ENCODE measurements at places on chromosomes 2 and 18. TPM values are rescaled to one million over a fixed set of nuclear protein-coding genes. Genes with fewer than 3 reads are reported as not detected.

DNA sequence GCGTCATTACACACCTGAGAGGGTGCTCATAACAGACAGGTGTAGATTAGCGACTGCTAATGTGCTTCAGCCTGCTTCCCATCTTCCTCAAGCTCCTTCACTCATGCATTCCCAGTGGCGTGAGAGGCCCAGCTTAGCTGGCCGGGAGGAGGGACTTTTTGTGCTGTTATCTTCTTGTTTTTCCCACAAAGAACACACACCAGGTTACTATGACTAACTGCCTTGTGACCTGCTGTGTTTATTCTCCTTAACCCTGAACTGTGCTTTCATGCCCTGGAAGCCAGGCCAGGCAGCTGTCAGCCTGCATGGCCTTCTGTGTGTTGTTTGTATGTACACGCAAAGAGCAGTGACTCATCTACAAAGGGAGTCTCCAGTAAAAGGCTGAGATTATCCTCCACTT is 143.8 kb downstream of the PIEZO2 start:
- DNase-seq = no peak

DNA sequence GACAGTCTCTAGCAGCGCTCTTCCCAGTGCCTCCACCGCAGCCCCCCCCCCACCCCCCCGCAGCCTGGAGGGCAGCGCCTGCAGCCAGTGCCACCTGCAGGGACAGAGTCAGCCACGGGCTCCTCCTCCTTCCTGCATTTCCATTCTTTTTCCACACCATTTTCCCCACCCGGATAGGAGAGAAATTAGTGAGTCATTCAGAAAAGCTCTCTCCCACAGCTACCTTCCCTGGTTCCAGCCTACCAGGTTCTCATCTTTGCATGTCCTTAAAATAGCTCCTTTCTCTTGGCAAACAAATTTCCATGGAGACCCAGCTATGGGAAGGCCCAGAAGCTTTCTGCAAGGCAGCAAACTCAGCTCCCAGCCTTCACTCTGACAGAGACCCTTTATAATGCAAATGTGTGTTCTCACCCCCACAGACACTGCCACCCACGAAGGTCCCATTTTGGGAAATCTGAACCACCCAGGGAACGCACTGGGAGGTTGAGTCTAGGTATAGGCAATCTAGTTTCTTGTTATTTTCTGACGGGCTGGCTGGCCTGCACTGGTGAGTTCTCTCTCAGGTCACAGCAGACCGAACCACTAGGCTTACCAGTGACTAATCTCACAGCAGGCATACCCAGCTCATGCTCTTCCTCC is 41.8 kb upstream of the ATG16L1 start:
- no peak for DNase-seq

GRCh38 chr18:75694292-75694691 is 266.8 kb upstream of the SMIM21 start:
- no peak for DNase-seq

GRCh38 chr2:76247006-76247405 is 536.3 kb upstream of the GCFC2 start:
- no peak for DNase-seq

GRCh38 chr18:13597068-13597467 is 129.3 kb downstream of the FAM210A start:
- no peak for DNase-seq

DNA sequence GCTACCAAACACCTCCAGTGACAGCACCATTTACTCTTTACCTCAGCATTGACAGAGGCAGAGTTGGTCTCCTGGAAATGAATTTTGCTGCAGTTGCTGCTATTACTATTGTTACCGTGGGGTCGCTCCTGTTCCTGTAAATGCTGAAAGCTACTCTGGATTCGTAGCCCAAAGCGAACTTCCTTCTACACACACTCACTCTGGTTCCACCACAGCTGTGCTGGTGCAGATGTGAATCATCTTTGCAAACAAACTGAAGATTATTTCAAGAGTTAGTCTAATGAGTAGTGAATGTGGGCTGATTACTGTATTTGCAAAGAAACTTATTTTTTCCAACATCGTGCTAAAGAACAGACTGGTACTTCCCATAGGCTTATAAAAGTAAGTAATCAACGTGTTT is 304.0 kb downstream of the LPIN1 start:
- no peak for DNase-seq

DNA sequence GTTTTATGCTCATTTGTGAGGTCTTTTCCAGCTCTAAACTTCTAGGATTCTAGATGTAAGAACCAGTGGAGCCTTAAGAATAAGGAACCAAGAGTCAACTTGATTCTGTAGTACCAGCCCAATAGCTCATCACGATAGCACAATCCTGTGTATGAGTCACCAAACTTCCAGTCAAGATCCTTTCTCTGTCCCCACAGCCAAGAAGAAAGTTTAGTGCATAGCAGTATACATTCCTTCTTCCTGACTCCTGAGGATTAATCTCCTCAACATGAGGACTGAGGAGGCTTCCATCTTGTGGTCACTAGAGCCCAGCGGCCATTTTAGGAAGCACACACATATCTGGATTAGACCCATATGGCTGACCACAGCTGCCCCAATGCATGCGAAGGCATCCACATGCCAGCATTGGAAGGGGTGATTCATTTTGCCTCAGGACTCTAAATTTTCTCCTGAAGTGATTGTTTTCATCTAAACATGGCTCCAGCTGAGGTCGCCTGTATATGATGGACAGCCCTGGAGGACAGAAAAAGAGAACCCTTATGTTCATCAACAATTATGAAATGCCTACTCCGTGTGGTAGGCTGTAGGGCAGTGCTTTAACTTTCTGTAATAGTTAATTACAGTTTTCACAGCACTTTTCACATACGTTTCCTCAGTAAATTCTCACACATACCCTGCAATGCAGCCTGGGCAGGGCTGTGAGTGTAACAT is 53.5 kb downstream of the RASGRP3 start:
- DNase-seq = no peak

DNA sequence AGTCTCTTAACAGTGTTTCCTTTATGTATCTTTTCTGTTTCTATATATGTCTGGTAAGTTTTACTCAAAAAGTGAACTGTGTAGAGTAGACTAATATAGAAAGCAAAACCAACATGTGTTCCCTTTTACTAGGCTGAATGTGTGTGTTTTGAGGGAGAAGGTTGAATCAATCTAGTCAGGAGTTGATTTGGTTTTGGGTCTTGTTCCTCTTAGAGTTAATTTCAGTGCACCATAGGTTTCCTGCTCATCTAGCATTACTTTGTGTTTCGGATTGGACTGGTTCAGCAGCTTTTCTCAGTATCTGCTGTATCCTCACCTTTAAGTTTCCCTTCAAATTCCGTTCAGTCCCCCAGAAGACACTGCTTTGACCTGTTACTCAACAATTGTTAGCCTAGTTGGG is 52.0 kb upstream of the TRIM43 start:
- DNase-seq = no peak

Gene ELOA2
- total RNA-seq = not detected

Gene DPP4
- 4.5 TPM for total RNA-seq

Gene CHRNG
- total RNA-seq = not detected

Gene AQP12B
- total RNA-seq = not detected

Gene NEU4
- total RNA-seq = not detected

Gene GNLY
- total RNA-seq = not detected

Gene CPO
- not detected for total RNA-seq

Gene CCDC148
- 1.1 TPM for total RNA-seq

Gene WDR54
- 0.67 TPM for total RNA-seq

Gene IL1B
- total RNA-seq = 2.6 TPM

Gene SOCS6
- total RNA-seq = 16.2 TPM

Gene PASK
- total RNA-seq = 1.1 TPM

Gene ST6GAL2
- total RNA-seq = 0.67 TPM

Data from right atrium auricular region (tissue), 2 donors.